ENCODE measurements at places on chromosomes 7 and 10.

DNA sequence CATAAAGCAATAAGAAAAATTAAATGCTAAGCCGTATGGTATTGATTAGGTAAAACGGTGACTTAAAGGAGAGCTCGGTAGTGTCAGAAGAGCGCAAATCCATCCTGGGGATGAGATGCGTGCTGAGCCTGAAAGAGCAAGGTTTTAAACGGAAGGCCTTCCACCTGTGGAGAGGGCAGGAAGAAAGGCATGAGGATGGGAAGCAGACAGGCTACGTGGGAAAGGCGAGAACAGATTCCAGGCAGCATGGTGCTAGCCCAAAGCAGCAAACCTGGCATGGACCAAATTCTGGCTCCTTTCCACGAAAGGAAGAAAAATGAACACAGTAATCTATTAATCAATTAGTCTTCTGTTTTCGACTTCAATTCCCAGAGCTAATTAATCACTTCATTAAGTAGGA lies 103.5 kb downstream of the HIPK2 start:
- DNase-seq, result no peak

- DNase-seq, result no peak
Observed at GRCh38 chr10:33428682-33429081, 94.2 kb upstream of the NRP1 start.

- DNase-seq, result no peak
Observed at GRCh38 chr10:43644252-43644651, 4.4 kb downstream of the ZNF32 start.

GRCh38 chr10:60827791-60828488 lies 49.7 kb downstream of the CDK1 start:
- DNase-seq, result no peak

- DNase-seq, result no peak
Observed at GRCh38 chr10:7872041-7872442, 53.7 kb downstream of the TAF3 start.
